ENCODE measurements at places on chromosomes 1 and 21.

DNA sequence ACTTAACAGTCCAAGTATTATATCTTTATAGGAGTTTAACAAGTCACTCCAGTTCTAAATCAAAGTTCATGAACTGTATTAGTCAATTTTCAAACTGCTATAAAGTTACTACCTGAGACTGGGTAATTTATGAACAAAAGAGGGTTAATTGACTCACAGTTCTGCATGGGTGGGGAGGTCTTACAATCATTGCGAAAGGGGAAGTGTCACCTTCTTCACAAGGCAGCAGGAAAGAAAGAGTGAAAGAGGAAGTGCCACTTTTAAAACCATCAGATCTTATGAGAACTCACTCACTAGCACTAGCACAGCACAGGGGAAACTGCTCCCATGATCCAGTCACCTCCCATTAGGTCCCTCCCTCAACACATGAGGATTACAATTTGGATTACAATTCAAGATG lies 70.0 kb downstream of the CLCA4 start:
- peak; percentile 51 for DNase-seq

DNA sequence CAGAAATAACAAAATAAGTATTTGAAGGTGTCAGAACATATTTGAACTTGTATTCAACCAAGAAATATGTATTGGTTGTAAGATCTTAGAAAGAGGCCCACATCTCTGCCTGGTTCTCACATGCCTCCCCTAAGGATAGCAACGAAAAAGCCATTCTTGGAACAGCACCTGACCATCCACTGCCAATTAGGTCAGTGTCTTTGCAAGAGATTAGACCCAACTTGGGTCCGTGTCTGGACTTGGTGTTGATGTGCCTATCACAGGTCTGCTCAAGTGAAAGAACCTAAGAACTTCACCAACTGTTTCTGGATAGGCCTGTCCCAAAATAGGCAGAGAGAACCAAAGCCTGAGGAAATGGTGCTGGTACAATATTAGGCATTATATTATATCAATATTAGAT lies 46.0 kb upstream of the COG2 start:
- no peak for DNase-seq

- DNase-seq, result no peak
Observed at GRCh38 chr21:38134084-38134873, 122.5 kb upstream of the KCNJ15 start.

- no peak for DNase-seq
Observed at GRCh38 chr1:197884173-197884572, 18.3 kb upstream of the C1orf53 start.

DNA sequence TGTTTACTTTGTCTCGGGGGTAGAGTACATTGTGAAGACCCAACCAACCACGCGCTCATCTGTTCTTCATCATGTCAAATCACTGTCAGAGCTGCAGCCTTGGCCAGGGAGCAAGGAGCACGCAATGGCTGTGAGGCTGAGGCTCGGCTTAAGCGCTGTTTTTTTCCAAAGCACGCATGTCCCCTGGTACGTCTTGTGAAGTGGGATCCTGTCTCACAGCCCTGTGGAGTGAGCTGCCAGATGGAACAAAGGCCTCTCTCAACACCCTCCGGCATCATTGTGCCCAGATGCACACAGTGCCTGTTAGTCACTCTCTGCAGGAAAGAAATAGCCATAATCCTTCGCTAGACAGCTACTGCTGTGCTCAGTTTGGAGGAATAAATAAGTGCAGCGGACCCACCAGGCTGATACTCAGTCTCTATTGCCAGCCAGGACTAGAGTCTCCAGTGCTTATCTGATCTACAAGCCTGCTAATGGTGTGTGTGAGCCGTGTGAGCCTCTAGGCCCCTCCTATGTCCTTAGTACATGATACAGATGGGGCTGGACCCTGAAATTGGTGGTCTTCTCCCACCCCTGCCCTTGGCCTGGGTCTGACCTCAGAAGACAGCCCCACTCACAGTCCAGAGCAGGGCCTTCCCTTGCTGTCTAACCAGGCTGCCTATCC lies 91.3 kb upstream of the COA6 start:
- DNase-seq, result no peak

DNA sequence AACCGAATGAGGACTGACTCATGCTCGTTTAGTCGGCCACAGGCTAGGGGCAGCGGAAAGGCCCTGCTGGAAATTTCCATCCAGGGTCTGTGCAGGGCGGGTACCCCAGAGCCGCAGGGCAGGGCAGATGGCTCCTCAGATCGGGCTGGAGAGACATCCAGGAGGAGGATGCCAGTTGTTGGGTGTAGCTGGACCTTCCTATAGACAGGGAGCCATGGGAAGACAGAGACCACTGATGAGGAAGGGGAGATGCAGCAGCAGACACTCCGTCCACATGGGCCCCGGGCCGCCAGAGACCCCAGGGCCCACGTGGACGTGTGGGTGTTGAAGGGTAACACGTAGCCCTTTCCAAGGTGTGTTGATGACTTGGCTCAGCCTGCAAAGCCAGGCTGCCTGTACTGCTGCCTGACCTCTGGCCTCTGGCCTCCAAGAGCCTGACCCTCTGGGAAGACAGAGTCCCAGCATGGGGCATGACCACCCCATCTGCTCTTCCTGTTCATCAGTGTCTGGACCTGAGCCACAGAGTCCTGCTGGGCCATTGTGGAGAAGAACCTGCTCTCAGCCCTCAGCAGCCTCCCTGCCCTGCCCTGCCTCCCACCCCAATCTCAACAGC lies 4.8 kb downstream of the GNG4 start:
- DNase-seq, result no peak

- DNase-seq, result no peak
Observed at GRCh38 chr1:57839526-57839925, 415.7 kb upstream of the DAB1 start.
